ENCODE measurements at places on chromosomes 2 and 18.

GRCh38 chr2:129722306-129723019, 257.0 kb upstream of the RAB6C start:
- no peak for DNase-seq

DNA sequence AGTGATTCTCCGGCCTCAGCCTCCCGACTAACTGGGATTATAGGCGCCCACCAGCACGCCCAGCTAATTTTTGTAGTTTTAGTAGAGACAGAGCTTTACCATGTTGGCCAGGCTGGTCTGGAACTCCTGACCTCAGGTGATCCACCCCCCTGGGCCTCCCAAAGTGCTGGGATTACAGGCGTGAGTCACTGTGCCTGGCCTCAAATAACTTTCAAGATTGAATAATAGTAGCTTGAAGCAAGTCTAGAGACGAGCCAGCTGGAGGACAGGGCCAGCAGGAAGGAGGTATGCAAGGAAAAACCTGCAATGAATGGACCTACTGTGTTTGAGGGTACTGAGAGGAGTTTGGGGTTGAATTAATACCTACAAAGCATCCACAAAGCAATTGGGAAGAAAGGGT, 87.5 kb downstream of the MSH2 start:
- no peak for DNase-seq

DNA sequence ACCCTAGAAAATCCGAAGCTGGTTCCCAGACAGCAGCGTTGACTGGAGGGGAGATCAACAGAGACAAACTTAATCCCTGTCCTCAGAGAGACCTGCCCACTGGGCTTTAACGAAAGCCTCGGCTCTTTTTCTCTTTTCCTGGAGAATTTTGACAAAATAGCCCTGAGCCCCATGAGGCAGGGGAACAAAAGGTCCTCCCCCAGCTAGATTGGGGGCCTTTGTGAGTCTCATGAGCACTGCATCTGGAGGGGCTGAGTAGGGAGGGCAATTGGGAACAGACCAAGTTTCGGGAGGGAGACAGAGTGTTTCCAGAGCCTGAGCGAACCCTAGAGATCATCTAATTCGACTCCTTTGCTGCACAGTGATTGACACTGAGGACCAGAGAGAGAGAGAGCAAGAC, 123.9 kb upstream of the HAAO start:
- DNase-seq = no peak

- peak; percentile 60 for DNase-seq
These were observed 36.7 kb downstream of the HDAC4 start for GRCh38 chr2:239363946-239364637.

DNA sequence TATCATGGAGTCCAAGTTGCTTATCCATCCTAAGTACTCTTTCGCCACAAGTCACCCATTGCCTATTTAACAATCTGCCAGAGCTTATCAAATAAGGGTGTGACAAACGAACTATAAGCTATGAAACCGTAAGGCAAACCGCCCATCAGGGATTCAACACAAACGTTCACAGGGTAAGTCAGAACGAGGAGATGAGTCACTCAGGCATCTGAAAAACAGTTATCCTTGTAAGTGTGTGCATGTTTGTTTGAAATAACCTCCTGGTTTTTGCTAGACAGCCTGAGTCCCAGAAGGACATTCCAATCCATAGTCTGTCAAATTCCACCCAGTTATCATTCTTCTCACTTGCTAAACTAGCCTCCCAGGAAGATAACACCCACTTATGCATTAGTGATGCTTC, 299.1 kb downstream of the PAX3 start:
- DNase-seq = no peak

DNA sequence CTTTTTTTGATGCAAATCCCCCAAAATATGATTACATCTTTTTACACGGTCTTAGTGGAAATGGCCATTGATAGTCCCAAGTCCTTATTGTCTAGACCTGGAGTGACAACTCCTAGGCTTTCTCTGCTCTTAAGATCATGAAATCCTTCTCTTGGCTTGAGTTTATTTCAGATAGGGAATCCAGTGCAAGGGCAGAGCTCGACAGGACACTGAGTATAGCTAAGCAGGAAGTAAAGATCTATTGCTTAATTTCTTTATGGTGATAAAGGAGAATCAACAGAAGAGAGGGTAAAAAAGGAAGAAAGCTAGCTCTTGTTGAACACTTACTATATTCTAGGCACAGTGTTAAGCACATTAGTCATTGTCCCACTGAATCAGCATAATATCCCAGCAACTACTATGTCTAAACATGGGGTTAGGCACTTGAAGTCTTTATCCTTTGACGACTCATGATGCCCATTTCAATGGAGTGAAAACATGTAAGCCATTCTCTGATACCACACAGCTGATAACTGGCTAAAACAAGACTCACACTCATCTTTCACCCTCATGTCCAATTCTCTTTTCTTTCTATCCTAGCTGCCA, 74.1 kb upstream of the LRATD1 start:
- DNase-seq = no peak

GRCh38 chr18:48445540-48445939, 36.4 kb upstream of the ZBTB7C start:
- peak; percentile 43 for DNase-seq

- DNase-seq = no peak
These were observed 447.6 kb upstream of the NETO1 start for GRCh38 chr18:73315381-73315780.

- DNase-seq = no peak
These were observed 67.2 kb downstream of the MBP start for GRCh38 chr18:77065221-77065981.

DNA sequence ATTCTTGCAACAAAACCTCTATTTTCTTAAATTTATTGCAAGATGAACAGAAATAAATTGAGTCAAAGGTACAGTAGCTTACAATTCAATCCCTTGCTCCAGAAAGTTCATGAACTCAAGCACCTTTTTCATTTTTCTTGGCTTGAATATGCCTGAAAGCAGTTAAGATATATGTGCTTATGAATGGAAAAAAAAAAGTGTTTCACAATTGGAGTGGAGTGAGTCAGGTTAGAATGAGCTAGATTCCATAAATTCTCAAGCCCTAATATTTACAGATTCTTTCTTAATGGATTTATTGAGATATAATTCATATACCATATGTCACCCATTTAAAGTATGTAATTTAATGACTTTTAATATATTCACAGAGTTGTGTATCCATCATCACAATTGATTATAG, 39.6 kb upstream of the NEMP2 start:
- no peak for DNase-seq

- no peak for DNase-seq
These were observed 70.0 kb upstream of the KCNH7 start for GRCh38 chr2:162908567-162908966.

DNA sequence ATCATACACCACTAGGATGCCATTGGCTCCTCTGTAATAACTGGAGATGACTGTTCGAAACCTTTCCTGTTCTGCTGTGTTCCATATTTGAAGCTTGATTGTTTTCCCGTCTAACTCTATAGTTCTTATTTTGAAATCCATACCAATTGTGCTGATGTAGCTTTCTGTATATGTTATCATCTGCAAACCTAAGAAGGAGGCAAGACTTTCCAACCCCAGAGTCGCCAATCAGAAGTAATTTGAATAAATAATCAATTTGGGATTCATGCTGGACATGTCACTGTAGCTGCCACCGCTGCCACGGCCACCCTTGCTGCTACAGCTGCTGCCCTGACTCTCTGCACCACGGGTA, 20.7 kb downstream of the STAT1 start:
- DNase-seq = no peak

DNA sequence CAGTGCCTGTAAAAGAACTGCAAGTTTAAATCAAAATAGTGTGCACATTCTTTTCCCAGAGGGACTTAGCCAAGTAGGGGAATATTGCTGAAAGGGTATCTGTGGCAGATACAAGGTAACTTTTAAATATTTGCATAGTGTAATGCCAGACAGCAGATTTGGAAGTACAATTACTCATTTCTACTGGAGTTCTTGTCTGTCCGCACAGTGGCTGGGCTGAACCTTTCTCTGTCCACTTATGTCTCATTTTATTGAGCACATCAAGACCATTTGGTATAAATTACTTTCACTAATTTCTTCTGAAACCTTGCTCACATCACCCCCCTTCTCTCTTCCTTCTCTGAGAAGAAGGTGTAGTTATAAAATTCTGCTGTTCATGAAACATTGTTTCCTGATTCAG, 271.3 kb downstream of the THSD7B start:
- no peak for DNase-seq

GRCh38 chr2:88834866-88835265, 143.4 kb downstream of the RPIA start:
- DNase-seq = no peak

DNA sequence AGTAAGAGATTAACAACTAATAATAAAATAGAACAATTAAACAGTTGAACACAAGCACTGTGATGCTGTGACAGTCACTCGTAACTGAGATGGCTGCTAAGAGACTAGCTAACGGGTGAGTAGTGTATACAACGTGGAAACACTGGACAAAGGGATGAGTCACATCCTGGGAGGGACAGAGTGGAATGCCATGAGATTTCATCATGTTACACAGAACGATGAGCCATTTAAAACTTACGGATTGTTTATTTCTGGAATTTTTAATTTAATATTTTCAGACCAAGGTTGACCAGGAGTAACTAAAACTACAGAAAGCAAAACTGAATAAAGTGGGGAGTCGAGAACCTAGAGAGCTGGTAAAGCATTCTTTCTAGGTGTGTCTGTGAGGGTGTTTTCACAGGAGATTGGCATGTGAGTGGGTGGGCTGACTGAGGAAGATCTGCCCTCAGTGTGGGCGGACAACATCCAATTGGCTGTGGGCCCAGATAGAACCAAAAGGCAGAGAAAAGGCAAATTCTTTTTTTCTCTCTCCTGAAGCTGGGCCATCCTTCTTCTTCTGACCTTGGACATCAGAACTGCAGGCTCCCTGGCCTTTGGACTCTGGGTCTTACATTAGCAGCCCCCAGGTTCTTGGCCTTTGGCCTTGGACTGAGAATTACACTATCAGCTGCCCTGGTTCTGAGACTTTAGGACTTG, 14.6 kb downstream of the TMSB10 start:
- DNase-seq = no peak

DNA sequence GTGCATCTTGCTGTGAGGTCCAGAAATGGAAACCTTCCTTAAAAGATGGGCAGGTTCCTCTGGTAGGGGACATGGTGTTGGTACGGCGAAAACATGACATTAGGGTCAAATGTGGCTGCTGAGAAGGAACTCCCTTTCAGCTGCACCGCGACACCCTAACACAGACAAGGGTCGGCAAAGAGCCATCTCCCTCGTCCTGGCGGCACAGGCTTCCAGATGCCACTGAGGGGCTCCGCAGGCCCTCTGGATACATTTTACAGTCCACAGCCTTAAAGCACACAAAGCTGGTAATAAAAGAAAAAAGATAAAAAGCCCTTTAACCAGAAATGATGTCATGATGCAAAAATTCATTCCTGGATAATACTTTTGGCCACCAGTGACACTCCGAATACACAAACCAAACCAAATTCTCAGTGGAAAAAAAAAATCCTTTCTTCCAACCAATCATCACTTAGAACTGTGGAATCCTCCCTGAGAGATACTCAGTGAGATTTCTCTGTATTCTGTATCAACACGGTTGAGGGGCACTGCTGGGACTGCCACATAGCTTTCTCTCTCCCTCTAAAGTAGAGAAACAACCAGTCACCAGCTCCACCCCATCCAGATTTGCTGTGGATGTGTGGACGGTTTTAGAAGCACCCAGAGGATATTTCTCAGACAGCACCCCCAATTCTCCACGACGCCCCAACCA, 174.8 kb downstream of the HDAC4 start:
- no peak for DNase-seq

DNA sequence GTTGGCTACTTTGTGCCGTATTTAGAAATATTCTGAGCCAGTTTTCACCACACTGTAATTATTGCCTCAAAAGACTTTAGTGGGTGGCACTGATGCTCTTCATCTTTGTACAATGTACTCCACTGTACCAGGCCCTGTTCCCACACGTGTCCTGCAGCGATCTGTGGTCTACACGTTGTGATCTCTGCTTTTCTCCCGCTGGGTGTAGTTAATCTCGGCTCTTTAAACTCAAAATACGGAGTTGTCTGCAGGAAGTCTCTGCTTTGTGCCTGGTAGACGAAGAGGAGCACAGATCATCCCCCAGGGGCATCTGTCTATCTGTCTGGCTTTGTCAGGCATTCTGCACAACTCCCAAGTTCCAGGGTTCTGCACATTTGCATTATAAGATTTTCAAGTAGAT, 12.1 kb upstream of the GREB1 start:
- no peak for DNase-seq

All from central memory CD8-positive, alpha-beta T cell (primary cell).